Tibial nerve (tissue), 4 donors: ENCODE measurements at places on chromosomes 11 and 22. TPM values are rescaled to one million over a fixed set of nuclear protein-coding genes. Genes with fewer than 3 reads are reported as not detected.

Gene FHIP1B
- 144 TPM for total RNA-seq

GRCh38 chr22:46699091-46699490 is 39.0 kb downstream of the CERK start:
- H3K27me3 ChIP-seq: no peaks in the 10 kb centered on the region
- H3K4me1 ChIP-seq: no peaks in the 10 kb centered on the region
- peaks cover 44% of the 10 kb centered on the region for H3K36me3 ChIP-seq
- H3K27ac ChIP-seq: no peak overlapping the region
- H3K4me3 ChIP-seq: no peak overlapping the region
- no peak for DNase-seq

GRCh38 chr11:15958910-15959309 is 397.4 kb downstream of the SOX6 start:
- H3K4me1 ChIP-seq: no peaks in the 10 kb centered on the region
- H3K36me3 ChIP-seq: no peaks in the 10 kb centered on the region
- H3K4me3 ChIP-seq: no peak overlapping the region
- no peak overlapping the region for H3K27ac ChIP-seq
- no peak for DNase-seq

DNA sequence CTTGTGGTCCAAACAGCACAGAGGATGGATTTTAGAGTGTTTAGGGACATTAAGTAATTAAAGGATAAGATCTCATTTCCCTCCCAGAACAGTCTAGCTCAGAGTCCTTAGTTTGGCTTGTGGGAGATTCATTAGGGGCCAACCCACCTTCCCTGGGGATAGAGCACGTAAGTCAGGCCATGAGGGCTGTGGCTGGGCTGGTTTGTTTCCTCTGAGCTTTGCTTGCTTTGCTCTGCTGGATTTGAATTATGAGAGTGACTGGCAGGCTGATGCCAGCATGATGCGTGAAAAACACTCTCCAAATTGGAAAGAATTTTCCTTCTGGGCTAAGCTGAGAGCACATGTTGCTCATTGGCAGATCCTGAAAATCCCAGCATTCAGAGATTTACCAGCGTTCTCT is 84.7 kb upstream of the HEPHL1 start:
- no peak overlapping the region for H3K4me3 ChIP-seq
- no peak for DNase-seq
- no peak overlapping the region for H3K27ac ChIP-seq
- no peaks in the 10 kb centered on the region for H3K27me3 ChIP-seq
- H3K4me1 ChIP-seq: no peaks in the 10 kb centered on the region

GRCh38 chr11:1473011-1473628 is 13.5 kb downstream of the MOB2 start:
- peaks cover 6% of the 10 kb centered on the region for H3K36me3 ChIP-seq
- no peak for DNase-seq
- H3K4me3 ChIP-seq: no peak overlapping the region
- H3K4me1 ChIP-seq: no peaks in the 10 kb centered on the region
- no peak overlapping the region for H3K27ac ChIP-seq
